Activated T-helper 17 cell treated with anti-CD3 and anti-CD28 coated beads, Interleukin-2, amount 50 U/mL, for 72 hours (primary cell): ENCODE measurements at places on chromosomes 4 and X.

GRCh38 chr4:150315691-150316090 lies 237.4 kb downstream of the DCLK2 start:
- ATAC-seq, result no peak

DNA sequence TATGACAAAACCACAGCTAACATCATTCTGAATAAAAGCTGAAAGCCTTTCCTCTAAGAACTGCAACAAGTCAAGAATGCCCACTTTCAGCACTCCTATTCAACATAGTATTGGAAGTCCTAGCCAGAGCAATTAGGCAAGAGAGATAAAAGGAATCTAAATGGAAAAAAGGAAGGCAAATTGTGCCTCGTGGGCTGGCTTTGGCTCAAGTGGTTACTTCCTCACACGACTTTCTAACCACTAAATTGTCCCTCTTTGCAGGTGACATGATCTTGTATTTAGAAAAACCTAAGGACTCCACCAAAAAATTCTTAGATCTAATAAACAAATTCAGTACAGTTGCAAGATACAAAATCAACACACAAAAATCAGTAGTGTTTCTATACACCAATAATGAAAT lies 57.2 kb downstream of the SCML2 start:
- no peak for ATAC-seq

DNA sequence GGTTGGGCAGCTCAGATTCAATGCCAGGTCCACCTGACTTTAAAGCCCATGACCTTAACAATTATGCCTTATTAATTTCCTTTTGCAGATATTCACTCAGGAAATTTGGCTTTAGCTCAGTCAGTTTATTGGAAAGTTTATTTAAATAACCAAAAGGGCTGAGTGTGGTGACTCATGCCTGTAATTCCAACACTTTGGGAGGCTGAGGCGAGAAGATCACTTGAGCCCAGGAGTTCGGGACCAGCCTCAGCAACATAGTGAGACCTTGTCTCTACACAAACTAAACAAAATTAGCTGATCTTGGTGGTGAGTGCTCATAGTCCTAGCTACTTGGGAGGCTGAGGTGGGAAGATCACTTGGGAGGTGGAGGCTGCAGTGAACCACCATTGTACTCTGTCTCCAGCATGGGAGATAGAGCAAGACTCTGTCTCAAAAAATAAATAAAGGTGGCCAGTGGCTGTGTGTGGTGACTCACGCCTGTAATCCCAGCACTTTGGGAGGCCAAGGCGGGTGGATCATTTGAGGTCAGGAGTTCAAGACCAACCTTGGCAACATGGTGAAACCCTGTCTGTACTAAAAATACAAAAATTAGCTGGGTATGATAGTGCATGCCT lies 43.3 kb downstream of the RHOH start:
- ATAC-seq, result no peak

DNA sequence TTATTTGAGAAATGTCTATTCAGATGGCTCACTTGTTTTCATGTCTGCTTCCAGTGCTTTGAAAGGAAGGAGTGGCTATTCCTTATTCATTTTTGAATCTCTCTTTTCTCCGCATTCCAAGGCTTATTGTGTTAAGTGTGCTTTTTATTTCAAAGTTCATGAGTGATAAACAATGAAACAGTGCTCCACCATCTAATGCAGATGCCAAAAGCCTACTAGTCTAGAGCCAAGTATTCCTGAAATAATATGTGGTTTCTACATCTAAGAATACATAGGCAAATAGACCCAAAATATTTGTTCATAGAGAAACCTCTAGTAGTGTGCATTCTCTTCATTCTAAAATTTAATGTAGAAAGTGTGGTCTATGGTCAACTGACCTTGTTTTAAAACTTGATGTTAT lies 187.3 kb downstream of the GABRB1 start:
- ATAC-seq, result no peak
